ENCODE measurements at places on chromosomes 5 and 9. TPM values are rescaled to one million over a fixed set of nuclear protein-coding genes. Genes with fewer than 3 reads are reported as not detected.

Gene IFNA2
- total RNA-seq, result not detected

Gene NMUR2
- 0.80 TPM for total RNA-seq

Gene SIT1
- not detected for total RNA-seq

Gene GPX3
- 19.7 TPM for total RNA-seq

Gene OTULIN
- total RNA-seq, result 31.1 TPM

Gene PIP5K1B
- total RNA-seq, result 9.8 TPM

Gene FOXD4L6
- total RNA-seq, result 0.14 TPM

Gene PCDHAC2
- 2.7 TPM for total RNA-seq

Gene PCDHB12
- 2.3 TPM for total RNA-seq

Gene IFNK
- total RNA-seq, result not detected

Gene IL4
- not detected for total RNA-seq

Gene AGGF1
- total RNA-seq, result 25.4 TPM

Gene TRPM3
- 1.6 TPM for total RNA-seq

Gene C5orf58
- not detected for total RNA-seq

Gene PPP3R2
- 0.22 TPM for total RNA-seq

Gene C8G
- total RNA-seq, result 2.8 TPM

Gene PWWP2A
- 29.2 TPM for total RNA-seq

Gene PDZD2
- 4.3 TPM for total RNA-seq

Gene TMEM161B
- total RNA-seq, result 17.6 TPM

Gene ADAMTS2
- 7.7 TPM for total RNA-seq

Gene ZSWIM6
- 22.4 TPM for total RNA-seq

Gene IFNA13
- total RNA-seq, result not detected

Gene CCDC192
- total RNA-seq, result 2.0 TPM

Gene BTNL3
- total RNA-seq, result 0.82 TPM

Gene PCDHB7
- 0.29 TPM for total RNA-seq

Gene OMD
- not detected for total RNA-seq

Gene ORM2
- not detected for total RNA-seq

Gene PKD2L2
- total RNA-seq, result not detected

Gene IL13
- not detected for total RNA-seq

Gene ZFP2
- total RNA-seq, result 1.8 TPM

Gene SGCD
- 4.0 TPM for total RNA-seq

Gene IL7R
- total RNA-seq, result not detected

Gene PRRT1B
- 5.6 TPM for total RNA-seq

Measured in type B pancreatic cell (in vitro differentiated cells).